Left ventricle myocardium inferior (tissue), 1 donor: ENCODE measurements at places on chromosomes 13 and 19. TPM values are rescaled to one million over a fixed set of nuclear protein-coding genes. Genes with fewer than 3 reads are reported as not detected.

GRCh38 chr19:54481326-54481930 lies 8.3 kb upstream of the CDC42EP5 start:
- H3K27me3 ChIP-seq = peaks cover 58% of the 10 kb centered on the region
- no peak for DNase-seq
- H3K36me3 ChIP-seq = no peaks in the 10 kb centered on the region

- peak within 1 kb of the TSS; percentile 97 for H3K27ac ChIP-seq
- H3K4me3 ChIP-seq = peak within 1 kb of the TSS; percentile 78
- DNase-seq = peak; percentile 96
- no peaks in the 10 kb centered on the region for H3K27me3 ChIP-seq
Observed at GRCh38 chr19:56393119-56394012, at the start of gene ZNF582. TSS of gene ZNF582 (minus strand) at chr19:56393534. CDS start at chr19:56391752, 1,782 bp downstream.

DNA sequence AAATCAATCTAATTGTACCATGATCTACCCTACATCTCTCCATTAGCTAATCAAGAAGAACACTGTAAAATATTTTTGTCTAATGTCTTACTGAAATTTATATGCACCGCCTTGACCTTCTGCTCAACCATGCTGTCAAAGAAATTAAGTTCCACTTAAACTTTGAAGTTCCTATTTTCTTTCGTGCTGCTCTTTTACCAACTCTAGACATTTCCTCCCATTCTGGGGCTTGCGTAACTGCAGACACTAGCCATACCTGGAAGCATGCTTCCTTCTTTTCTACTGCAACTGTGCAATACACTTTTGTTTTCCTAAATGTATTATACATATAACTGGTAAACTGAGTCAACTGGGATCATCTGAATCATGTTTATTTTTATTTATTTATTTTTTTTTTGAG lies 8.5 kb upstream of the UBE2L5 start:
- DNase-seq = no peak
- H3K36me3 ChIP-seq = no peaks in the 10 kb centered on the region
- no peaks in the 10 kb centered on the region for H3K27me3 ChIP-seq
- no peak overlapping the region for H3K4me3 ChIP-seq
- peaks cover 16% of the 10 kb centered on the region for H3K4me1 ChIP-seq

DNA sequence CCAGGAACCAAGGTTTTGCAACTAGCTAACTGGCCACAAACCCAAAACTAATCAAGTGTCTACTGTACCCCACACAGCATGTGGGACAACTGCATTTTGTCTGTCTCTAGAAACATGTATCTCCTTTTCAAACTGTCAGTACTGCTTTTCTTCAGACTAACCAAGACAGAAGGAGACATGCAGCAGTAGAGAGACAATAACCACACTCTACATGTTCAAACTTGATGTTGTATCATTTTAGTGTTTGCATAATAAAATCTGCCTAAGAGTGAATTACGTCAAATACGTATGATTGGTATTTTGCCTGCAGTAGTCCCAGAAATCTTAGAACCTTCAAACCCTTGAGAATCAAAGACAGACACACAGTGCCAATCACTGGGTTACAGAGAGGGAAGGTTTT lies 22.0 kb upstream of the FREM2 start:
- no peaks in the 10 kb centered on the region for H3K4me1 ChIP-seq
- DNase-seq = no peak
- H3K4me3 ChIP-seq = no peak overlapping the region
- H3K27ac ChIP-seq = no peak overlapping the region

- no peaks in the 10 kb centered on the region for H3K4me1 ChIP-seq
- DNase-seq = no peak
- H3K27ac ChIP-seq = no peak overlapping the region
- no peaks in the 10 kb centered on the region for H3K27me3 ChIP-seq
- H3K36me3 ChIP-seq = no peaks in the 10 kb centered on the region
Observed at GRCh38 chr19:38606131-38606530, 11.6 kb downstream of the MAP4K1 start.

EPN1 gene
- 205 TPM for total RNA-seq

DNA sequence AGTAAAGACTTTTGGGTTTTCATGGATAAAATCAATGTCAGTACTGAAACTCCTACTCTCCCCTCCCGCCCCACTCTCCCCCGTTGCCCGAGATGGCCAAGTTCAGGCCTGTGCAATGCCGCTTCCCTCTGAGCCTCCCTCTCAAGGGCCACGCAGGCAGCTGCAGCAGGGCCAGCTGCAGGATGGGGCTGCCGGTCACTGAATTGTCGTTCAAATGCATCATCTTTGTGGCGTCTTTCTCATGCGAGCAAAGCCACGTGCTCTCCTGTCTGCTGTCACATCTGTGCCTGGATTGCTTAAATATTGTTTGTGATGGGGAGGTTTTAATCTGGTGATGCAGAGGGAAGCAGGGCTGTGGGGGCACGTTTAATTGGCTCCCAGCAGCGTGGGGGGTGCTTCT lies 26.6 kb downstream of the SHISA2 start:
- H3K27me3 ChIP-seq = peaks cover 13% of the 10 kb centered on the region
- H3K36me3 ChIP-seq = no peaks in the 10 kb centered on the region
- no peak for DNase-seq
- peaks cover 41% of the 10 kb centered on the region for H3K4me1 ChIP-seq
- H3K27ac ChIP-seq = no peak overlapping the region

DNA sequence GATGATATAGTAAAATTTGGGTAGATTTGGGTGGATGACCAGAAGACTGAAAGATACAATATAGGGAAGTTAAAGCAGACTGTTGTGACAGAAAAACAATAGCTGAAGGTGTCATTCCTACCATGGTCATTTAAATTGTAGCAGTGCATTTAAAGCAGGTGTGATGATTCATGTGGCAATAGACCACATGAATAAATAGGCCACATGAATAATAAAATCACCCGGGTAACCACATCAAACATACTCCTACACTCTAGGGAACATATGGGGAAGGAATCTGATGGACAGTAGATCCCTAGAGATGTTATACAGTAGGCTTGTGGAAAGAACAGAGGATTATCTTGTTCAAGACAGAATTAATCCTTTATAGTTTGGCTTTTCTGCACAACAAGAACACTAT lies 392.6 kb downstream of the SLITRK5 start:
- no peak overlapping the region for H3K4me3 ChIP-seq
- no peak for DNase-seq
- no peaks in the 10 kb centered on the region for H3K36me3 ChIP-seq

GRCh38 chr19:15550929-15551292 lies 42.6 kb downstream of the CYP4F22 start:
- DNase-seq = no peak
- H3K4me3 ChIP-seq = peak overlapping the region; percentile 54
- no peaks in the 10 kb centered on the region for H3K36me3 ChIP-seq
- H3K27ac ChIP-seq = no peak overlapping the region
- peaks cover 16% of the 10 kb centered on the region for H3K4me1 ChIP-seq
- H3K27me3 ChIP-seq = peaks cover 83% of the 10 kb centered on the region

GJB2 gene
- total RNA-seq = not detected

GRCh38 chr19:18450931-18451836 lies 13.3 kb upstream of the ISYNA1 start:
- no peak overlapping the region for H3K4me3 ChIP-seq
- H3K36me3 ChIP-seq = peaks cover 77% of the 10 kb centered on the region
- peaks cover 24% of the 10 kb centered on the region for H3K4me1 ChIP-seq
- peak overlapping the region; percentile 36 for H3K27ac ChIP-seq

GRCh38 chr19:51572908-51573307 lies 1.8 kb downstream of the ZNF175 start:
- H3K27ac ChIP-seq = no peak overlapping the region
- peaks cover 7% of the 10 kb centered on the region for H3K27me3 ChIP-seq
- peaks cover 24% of the 10 kb centered on the region for H3K4me1 ChIP-seq
- DNase-seq = no peak
- H3K4me3 ChIP-seq = no peak overlapping the region

- no peaks in the 10 kb centered on the region for H3K4me1 ChIP-seq
- no peak for DNase-seq
- H3K27ac ChIP-seq = no peak overlapping the region
- H3K4me3 ChIP-seq = no peak overlapping the region
Observed at GRCh38 chr13:111315347-111315995, 5.0 kb upstream of the TEX29 start.

DNA sequence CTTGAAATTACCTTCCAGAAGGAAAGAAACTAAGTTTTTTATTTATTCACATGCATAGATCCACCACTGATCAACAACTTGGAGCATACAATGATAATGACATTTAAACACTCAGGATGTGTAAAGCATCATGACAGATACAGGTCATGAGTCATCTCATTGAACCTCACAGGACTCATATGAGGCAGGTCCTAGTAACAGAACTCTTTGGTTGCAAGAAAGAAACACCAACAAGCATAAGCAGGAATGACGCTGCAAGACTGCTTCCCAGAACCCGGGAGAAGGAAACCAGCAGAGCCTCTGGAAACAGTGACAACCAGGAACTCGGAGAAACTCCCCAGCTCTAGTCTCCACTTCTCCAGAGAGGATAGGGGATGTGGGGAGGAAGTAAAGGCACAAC lies 60.8 kb upstream of the IPO5 start:
- no peak for DNase-seq
- peaks cover 17% of the 10 kb centered on the region for H3K4me1 ChIP-seq
- no peaks in the 10 kb centered on the region for H3K36me3 ChIP-seq
- no peaks in the 10 kb centered on the region for H3K27me3 ChIP-seq

DACH1 gene
- total RNA-seq = 3.4 TPM

- DNase-seq = no peak
- H3K4me1 ChIP-seq = no peaks in the 10 kb centered on the region
- peak overlapping the region; percentile 35 for H3K4me3 ChIP-seq
- peaks cover 87% of the 10 kb centered on the region for H3K27me3 ChIP-seq
- no peak overlapping the region for H3K27ac ChIP-seq
- H3K36me3 ChIP-seq = no peaks in the 10 kb centered on the region
Observed at GRCh38 chr19:51460164-51460992, 2.1 kb upstream of the SIGLEC8 start.

- peak; percentile 97 for DNase-seq
- H3K27ac ChIP-seq = peak overlapping the region; percentile 93
- H3K4me1 ChIP-seq = peaks cover 48% of the 10 kb centered on the region
- no peaks in the 10 kb centered on the region for H3K27me3 ChIP-seq
- no peaks in the 10 kb centered on the region for H3K36me3 ChIP-seq
- peak overlapping the region; percentile 64 for H3K4me3 ChIP-seq
Observed at GRCh38 chr19:45444318-45445041, 20.8 kb upstream of the ERCC1 start.

- H3K27me3 ChIP-seq = peaks cover 92% of the 10 kb centered on the region
- no peaks in the 10 kb centered on the region for H3K36me3 ChIP-seq
- H3K4me1 ChIP-seq = no peaks in the 10 kb centered on the region
- no peak for DNase-seq
- H3K4me3 ChIP-seq = no peak overlapping the region
- no peak overlapping the region for H3K27ac ChIP-seq
Observed at GRCh38 chr19:51421229-51422052, 4.0 kb upstream of the SIGLEC10 start.

DNA sequence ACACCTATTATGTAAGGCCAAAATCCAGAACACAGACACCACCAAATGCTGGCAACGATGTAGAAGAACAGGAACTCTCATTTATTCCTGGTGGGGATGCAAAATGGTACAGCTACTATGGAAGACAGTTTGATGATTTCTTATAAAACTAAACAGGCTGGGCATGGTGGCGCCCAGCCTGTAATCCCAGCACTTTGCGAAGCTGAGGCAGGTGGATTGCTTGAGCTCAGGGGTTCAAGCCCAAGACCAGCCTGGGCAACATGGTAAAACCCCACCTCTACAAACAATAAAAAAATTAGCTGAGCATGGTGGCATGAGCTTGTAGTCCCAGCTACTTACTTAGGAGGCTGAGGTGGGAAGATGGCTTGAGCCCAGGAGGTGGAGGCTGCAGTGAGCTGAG lies 98.3 kb downstream of the TUBA3C start:
- H3K4me3 ChIP-seq = no peak overlapping the region
- H3K27ac ChIP-seq = no peak overlapping the region
- H3K27me3 ChIP-seq = peaks cover 19% of the 10 kb centered on the region

KLK2 gene
- not detected for total RNA-seq

GRCh38 chr19:41951686-41952172 lies 7.4 kb downstream of the RABAC1 start:
- no peaks in the 10 kb centered on the region for H3K27me3 ChIP-seq
- H3K4me3 ChIP-seq = no peak overlapping the region
- peaks cover 3% of the 10 kb centered on the region for H3K36me3 ChIP-seq

ZNF415 gene
- total RNA-seq = 21.0 TPM

DNA sequence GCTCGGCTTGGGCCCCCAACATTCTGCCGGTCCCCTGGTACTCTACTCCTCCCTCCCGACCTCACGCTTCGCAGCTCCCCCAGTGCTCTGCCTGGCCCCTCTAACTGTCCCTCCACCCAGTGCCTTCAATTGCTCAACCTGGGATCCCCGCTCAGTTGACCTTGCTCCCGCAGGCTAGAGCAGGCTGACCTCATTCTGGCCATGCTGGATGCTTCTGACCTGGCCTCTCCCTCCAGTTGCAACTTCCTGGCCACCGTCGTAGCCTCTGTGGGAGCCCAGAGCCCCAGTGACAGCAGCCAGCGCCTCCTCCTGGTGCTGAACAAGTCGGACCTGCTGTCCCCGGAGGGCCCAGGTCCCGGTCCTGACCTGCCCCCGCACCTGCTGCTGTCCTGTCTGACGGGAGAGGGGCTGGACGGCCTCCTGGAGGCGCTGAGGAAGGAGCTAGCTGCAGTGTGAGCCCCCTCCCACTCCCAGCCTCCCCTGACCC lies 3.6 kb downstream of the GTPBP3 start:
- no peak for DNase-seq
- no peaks in the 10 kb centered on the region for H3K27me3 ChIP-seq
- no peak overlapping the region for H3K4me3 ChIP-seq
- peaks cover 24% of the 10 kb centered on the region for H3K4me1 ChIP-seq
- H3K27ac ChIP-seq = no peak overlapping the region

DNA sequence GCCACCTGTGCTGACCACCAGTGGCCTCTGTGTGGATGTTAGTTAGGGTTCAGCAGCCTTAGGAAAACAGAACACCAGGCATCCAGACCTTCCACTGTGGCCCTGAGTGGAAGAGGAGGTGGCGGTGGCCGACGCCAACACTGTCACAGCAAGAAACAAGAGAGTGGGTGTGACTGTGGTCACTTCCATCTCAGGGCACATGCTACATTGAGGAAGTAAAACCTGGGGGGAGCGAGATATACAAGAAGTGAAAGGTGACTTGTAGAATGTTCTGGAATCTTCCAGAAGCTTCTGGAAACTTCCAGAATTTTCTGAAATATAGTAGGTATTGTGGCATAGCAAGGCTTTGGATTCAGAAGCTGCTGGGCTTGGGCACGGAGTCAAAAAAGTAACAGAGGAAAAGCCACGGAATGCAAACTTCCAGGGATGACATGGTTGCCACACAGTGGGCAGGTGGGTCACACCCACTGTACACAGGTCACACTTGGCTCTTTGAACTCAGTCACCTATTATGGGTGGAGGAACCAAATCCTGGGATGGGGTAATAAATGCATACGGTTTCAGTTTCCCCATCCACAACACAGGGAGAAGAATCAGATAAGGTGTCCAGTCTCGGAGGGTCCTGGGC lies 24.3 kb downstream of the GNG7 start:
- no peak for DNase-seq
- H3K27me3 ChIP-seq = no peaks in the 10 kb centered on the region
- H3K4me3 ChIP-seq = no peak overlapping the region
- H3K27ac ChIP-seq = no peak overlapping the region

GRCh38 chr13:75025956-75026355 lies 456.0 kb downstream of the TBC1D4 start:
- no peak for DNase-seq
